ENCODE measurements at places on chromosomes 7 and 10.

GRCh38 chr7:139495580-139496125 is 12.2 kb upstream of the KLRG2 start:
- no peak for DNase-seq

DNA sequence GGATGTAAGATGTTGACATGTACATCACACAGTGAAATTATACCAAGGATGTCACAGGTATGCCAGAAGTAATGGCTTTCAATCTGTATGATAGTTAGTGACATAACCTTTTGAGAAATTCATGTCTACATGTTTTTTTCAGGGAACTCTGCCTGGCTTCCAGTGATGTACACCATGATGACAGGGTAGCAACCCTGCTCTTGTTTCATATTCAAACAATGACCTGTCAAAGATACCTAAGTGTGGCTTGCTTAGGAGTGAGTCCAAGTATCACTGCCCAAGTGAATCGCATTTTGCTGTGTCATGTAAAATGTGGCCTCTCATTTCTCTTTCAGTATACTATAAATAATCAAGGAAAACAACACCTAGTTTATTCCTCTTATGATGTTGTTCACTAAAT is 205.8 kb upstream of the DKK1 start:
- DNase-seq = no peak

GRCh38 chr7:14717816-14718215 is 184.7 kb downstream of the DGKB start:
- DNase-seq = no peak

DNA sequence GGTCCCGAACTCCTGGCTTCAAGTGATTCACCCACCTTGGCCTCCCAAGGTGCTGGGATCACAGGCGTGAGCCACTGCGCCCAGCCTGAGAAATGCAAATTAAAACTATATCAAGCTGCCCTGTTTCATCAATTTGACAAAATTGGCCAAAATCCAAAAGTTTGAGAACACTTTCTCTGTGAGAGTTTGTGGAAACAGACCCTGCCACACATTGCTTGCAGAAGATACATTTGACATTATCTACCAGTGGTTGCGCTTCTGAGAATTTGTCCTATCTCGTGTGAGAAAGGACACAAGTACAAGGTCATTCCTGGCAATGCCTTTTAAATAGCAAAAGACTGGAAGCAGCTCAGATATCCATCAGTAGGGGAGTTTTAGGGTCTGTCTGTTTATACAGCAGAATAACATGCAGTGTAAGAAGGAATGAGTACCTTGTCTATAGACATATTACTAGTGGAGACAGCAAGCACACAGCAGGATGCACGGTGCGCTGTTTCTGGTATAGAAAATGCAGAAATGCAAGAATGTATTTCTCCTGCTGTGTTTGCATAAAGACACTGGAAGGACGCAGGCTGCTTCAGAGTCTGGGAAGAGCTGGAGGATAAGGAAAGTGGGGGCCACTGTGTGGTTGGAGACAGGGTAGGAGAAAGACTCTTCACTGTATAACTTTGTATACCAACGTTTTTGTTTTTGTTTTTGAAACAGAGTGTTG is 4.3 kb downstream of the LHPP start:
- no peak for DNase-seq

DNA sequence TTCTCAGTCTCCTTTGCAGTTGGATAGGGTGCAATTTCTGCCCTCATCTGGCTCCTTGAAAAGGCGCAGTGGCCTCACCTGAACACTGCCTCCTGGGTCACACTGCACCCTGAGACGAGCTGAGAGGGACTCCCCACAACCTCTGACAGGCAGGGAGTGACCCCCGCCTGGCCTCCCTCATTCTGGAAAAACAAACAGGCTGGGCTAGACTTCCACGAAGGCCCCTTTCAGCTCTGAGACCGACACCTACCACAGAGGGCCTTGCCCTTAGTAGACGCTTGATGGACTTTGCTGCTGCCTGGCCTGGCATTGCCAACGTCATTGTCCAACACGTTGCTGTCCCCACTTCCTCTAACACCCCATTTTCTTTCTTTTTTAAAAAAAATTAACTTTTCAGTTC is 8.6 kb downstream of the FAM241B start:
- DNase-seq = no peak

DNA sequence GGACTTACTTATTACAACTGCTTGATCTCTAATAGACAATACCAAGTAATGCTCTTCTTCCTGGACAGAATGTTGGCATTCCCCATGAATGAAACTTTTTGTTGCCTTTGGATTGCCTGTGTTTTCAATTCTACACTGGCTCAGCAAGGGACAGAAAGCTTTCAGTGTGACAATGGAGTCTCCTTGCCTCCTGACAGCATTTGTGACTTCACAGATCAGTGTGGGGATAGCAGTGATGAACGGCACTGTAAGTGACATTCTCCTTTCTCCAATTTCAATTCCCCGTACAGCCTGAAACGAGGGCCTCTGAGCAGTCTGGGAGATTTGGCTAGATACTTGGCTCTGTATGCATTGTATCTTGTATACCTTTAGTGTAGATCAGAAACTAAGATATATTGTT is 290 bp downstream of the MALRD1 start:
- DNase-seq = no peak

DNA sequence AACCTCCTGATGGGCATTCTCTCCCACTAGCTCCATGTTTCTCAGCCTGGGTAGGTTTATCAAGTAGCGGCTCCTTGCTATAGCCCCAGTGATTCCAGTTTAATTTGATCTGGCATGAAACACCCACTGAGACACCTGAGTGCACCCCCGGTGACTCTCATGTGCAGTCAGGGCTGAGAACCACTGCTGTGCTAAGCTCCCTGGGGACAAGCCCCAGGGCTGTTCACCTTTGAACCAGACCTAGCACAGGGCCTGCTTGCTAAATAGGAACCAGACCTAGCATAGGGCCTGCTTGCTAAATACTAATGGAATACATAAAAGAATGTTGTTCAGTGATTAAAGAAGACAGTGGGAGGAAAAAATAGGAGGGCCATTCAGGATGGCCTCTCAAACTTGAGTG is 167.6 kb downstream of the JAZF1 start:
- no peak for DNase-seq

GRCh38 chr7:93921607-93922566 is at the start of gene GNG11:
GNG11 (plus strand) TSS chr7:93921735; CDS start chr7:93922138, 403 bp downstream.
- DNase-seq = no peak

DNA sequence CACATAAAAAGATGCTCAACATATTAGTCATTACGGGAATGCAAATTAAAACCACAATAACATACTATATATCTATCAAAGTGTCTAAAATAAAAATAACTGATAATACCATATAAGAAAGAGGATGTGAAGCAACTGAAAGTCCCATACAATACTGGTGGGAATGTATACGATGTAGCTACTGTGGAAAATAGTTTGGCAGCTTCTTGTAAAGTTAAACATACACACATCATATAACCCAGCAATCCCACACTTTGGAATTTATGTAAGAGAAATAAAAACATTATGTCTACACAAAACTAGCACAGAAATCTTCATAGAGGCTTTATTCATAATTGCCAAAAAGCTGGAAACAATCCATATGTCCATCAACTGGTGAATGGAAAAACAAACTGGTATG is 10.5 kb upstream of the COMMD3 start:
- DNase-seq = no peak

DNA sequence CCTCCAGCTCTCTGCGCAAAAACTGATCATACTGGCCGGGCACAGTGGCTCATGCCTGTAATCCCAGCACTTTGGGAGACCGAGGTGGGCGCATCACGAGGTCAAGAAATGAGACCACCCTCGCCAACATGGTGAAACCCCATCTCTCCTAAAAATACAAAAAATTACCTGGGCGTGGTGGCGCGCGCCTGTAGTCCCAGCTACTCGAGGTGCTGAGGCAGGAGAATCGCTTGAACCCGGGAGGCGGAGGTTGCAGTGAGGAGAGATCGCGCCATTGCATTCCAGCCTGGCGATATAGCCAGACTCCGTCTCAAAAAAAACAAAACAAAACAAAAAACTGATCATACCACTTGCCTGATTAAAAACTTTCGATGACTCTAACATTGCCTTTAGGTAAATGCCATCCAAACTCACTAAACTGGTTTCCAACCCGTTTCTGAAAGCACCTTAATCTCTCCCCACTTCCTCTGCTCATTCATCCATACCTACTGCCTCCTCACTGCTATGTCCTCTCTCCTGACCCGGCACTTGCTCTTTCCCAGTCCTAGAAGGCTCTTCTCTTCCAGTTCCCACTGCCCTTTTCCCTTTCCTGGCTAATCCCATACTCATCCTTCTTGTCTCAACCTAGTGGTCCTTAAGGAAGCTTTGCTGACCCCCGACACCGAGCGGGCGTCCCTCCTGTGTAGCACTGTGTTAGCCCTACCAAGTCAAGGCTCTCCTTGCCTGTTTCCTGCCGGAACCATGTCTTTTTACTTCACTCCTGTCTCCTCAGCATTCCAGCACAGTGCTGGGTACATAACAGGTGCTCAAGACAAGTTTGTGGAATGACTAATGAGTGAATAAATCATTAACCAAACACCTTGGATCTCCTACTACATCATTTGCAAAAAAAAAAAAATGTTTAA is 686 bp upstream of the MIOS start:
- no peak for DNase-seq

DNA sequence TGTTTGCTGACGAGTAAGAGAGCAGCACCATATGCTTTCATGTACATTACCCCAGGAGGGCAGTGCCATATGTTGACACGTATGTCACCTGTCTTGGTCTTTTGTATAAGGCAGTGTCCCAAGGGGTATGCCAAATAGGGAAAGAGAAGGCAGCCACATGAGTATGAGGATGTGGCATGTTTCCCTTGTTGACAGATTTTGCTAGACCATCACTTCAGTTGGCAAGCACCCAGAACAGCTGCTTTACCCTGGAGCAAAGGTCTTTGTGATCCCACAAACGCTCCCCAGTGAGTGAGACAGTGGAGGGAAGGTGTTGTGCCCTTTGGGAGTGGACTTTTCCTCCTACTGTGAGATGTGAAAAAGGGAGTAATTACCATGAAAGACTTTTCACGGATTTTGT is 350.1 kb downstream of the ETV1 start:
- DNase-seq = no peak

DNA sequence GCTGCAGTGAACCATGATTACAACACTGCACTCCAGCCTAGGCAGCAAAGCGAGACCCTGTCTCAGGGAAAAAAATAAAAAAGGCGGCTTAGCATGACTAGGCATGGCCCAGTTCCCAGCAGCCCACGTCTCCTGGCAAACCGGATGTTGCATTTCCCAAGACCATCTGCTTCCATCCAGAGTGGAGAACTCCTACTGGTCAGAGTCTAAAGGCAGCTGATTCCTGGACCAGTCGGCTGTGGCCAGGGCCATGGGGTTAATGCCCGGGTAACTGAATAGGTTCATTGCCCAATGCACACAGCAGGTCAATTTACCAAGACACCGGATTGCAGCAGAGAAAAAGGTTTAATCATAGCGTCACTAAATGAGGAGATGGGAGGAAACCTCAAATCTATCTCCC is 133.1 kb downstream of the MYL10 start:
- DNase-seq = no peak

DNA sequence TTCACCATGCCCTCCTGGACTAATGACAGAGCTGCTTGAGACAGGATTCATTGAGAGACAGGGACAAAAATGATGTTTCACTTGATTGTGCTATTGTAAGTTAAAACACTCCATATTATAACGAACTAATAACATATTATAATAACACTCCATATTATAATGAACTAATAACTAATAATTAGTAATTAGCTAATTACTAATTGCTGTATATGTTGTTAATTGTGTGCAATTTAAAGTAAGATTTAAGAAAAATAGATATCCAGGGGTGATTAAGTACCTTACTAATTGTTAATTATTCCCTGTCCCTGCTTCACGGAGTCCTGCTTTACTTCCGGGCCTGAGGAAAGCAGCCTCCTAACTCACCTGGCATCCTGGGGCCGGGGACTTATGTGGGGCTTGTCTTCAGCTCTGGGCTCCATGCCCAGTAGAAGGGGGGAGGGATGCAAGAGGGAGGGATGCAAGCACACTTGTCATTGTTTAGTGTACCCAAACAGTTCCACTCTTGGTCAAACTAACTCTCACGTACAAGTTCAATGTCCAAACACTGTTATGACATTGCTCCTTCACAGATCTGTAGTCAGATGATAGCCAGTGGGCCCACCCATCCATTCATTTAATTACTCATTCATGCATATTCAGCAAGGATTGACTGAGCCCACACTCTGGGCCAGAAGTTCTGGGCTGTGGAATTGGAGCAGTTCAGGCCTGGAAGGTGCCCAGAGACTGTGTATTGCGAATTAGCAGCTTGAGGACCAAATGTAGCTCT is 53.8 kb downstream of the COL13A1 start:
- no peak for DNase-seq

- DNase-seq = no peak
Measured at GRCh38 chr10:71580926-71581325, 138.7 kb downstream of the C10orf105 start.

DNA sequence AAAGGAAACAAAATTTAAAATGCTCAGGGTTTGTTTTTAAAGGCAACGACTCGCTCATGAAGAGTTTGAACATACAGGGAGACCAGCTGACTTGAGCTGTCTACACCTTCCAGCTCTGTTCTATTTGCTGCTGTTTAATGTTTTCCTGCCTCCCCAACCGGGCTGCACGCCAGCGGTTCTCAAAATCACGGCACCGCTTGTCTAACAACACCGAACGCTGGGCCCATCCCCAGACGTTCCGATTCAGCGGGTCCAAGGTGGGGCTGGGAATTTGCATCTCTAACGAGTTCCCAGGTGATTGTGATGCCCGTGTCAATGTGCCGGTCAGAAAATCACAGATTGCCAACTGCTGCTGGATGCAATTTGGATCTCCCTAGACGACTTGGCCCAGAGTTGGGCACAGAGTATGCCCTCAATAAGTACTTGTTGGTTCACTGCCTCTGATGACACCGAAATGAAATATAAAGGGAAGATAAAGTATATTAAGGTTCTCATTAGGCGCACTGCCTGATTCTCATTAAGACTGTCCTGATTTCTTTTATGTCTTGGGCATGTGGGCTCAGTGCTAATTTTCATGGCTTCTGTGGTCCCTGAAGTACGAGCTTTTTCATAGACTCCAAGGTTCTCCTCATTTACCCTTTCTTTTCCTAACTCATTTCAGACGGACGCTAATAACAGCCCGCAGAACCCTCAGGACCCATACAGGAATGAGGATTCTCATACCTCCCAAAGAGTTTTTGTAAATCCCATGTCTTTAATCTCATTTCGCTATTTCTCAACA is 28.5 kb downstream of the CELF2 start:
- DNase-seq = no peak

DNA sequence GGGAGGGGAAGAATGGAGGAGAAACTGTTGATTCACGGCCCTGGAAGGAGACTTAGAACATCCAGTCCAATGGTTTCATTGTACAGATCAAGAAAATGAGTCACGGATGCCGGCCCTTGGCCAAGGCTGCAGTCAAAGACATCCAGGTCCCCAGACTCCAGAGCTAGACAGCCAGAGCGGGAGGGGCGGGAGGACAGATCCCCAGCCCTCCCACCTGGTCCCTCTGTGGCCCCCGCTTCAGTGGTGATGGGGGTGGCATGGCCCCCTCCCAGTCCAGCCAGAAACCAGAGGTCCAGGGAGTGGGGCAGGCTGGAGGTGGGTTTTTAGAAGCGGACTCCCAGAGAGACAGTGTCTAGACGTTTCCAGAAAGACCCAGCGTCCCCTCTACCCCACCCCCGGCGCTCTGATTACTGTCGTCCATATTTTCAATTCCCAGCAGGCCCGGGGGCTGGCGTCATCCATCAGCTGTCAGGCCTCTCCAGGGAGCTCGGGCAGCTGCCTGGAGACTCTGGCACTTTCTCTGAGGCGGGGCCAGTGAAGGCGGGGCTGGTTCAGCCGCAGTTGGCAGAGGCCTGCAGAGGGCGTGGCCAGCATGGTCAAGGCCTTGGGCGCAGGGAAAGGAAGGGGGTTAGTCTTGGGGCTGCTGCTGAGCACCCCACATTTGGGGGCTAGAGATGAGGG is 8.0 kb upstream of the HSPB1 start:
- DNase-seq = no peak

GRCh38 chr7:139124084-139124914 is 14.8 kb upstream of the ZC3HAV1 start:
- DNase-seq = no peak
